ENCODE measurements at places on chromosomes 5 and 9. TPM values are rescaled to one million over a fixed set of nuclear protein-coding genes. Genes with fewer than 3 reads are reported as not detected.

The SMIM33 gene
- total RNA-seq = not detected

The SPATA31A3 gene
- total RNA-seq = not detected

The IFNK gene
- not detected for total RNA-seq

The DOCK2 gene
- 24.9 TPM for total RNA-seq

The PCDHB5 gene
- total RNA-seq = 4.7 TPM

The MUSK gene
- 0.06 TPM for total RNA-seq

The RNF180 gene
- 8.9 TPM for total RNA-seq

The LTC4S gene
- total RNA-seq = 10.2 TPM

The IGFBPL1 gene
- total RNA-seq = 4.4 TPM

The APBA1 gene
- 4.0 TPM for total RNA-seq

The GBA2 gene
- 59.0 TPM for total RNA-seq

The IPPK gene
- total RNA-seq = 2.9 TPM

The GABRB2 gene
- 17.5 TPM for total RNA-seq

The RNF183 gene
- total RNA-seq = not detected

The SPATA31C1 gene
- total RNA-seq = not detected

The PELO gene
- total RNA-seq = 106 TPM

The SPACA9 gene
- total RNA-seq = 11.9 TPM

The CDH12 gene
- 12.6 TPM for total RNA-seq

All from adrenal gland (tissue), 19 donors.